ENCODE measurements at places on chromosomes 4 and X. TPM values are rescaled to one million over a fixed set of nuclear protein-coding genes. Genes with fewer than 3 reads are reported as not detected.

- no peak for DNase-seq
Observed at GRCh38 chr4:147799986-147800555, 68.2 kb downstream of the ARHGAP10 start.

The FAM184B gene
- total RNA-seq: 0.09 TPM

DNA sequence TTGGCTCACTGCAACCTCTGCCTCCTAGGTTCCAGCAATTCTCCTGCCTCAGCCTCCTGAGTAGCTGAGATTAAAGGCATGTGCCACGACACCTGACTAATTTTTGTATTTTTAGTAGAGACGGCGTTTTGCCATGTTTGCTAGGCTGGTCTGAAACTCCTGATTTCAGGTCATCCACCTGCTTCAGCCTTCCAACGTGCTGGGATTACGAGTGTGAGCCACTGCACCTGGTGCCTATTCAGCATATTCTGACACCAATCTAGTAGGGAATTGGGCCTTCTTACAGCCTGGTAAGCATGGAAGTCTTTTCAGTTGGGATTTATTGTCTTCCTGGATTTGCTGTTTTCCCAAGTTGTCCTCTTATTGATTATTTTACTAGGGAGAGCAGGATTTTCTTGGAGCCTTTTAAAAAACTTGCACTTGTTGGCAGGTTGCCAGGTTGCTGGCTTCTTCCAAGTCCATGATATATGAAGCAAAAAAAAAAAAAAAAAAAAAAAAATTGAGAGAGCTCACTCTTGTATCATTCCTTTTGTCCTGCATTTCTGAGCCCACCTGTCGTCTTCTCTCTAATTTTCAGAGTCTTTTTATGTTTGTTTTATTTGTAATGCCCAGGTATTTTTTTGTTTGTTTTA lies 43.7 kb downstream of the TMPRSS11E start:
- no peak for DNase-seq

DNA sequence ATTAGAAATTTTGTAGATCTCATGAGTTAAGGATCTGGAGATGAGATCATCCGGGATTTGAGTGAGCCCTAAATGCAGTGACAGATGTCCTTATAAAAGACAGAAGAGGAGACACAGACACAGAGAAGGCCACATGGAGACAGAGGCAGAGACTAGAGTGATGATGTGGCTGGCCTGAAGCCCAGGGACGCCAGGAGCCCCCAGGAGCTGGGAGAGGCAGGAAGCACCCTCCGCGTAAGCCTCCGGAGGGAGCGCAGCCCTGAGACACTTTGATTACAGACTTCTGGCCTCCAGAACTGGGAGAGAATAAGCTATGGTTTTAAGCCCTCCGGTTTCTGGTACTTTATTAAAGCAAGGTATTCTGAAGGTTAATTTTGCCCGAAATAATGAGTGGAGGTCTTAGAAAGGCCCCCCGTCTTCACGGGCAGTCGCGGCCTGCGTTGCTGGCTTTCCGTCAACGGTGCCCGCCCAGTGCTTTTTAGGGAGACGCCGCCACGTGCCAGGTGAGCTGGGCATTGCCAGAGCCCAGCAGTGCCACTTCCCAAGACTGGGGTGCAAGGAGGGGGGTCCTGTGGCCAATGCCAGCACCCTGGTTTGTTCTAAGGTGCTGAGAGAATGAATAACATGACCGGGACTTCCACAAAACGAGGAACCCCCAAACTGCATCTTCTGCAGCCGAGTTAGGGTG lies 8.1 kb downstream of the DHRSX start:
- DNase-seq: no peak

DNA sequence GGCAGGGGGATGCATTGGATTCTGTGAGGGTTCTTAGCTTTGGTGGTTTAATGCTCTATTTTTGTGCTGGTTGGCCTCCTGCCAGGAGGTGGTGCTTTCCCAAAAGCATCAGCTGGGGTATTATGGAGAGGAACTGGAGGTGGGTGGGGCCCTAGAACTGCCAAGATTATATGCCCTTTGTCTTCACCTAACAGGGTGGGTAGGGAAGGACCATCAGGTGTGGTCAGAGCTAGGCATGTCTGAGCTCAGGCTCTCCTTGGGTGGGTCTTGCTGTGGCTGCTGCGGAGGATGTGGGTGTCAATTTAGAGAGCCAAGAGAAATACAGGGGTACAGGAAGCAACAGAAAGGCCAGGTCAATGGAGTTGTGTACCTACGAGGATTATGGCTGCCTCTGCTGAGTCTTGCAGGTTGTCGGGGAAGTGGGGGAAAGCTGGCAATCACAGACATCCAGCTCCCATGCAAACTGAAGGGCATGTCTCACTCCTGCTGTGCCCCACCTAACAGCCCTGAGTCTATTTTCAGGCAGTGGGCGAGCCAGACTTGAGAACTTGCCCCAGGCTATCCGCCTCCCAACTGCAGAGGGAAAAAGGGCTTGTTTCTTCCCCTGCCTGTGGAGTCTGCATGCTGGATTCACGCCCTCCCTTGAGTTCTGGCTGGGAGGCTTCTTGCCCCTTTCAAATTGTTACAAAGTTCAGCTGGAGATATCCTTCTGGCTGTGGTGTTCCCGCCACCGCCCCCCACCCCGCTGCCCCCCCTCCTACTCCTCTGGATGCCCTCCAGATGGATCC lies 212.0 kb downstream of the COMMD8 start:
- DNase-seq: peak; percentile 32

DNA sequence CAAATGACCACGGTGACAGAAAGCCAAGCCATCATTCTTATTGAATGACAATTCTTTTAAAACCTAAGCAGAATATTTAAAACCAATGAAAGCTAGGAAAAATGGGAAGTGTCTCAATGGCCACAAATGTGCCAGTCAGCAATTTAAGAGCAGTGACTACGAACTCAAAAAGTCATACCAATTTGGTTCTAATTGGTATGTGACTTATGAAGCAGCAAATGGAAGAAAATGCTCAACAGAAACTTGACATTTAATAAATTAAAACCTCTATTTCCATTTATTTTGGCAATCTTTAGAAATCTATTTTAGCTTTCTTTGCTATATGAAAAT lies 25.7 kb upstream of the BCLAF3 start:
- DNase-seq: no peak

The PARM1 gene
- 2.0 TPM for total RNA-seq

The SLC9B1 gene
- total RNA-seq: 0.59 TPM

GRCh38 chrX:13093529-13094140 lies 49.2 kb upstream of the FAM9C start:
- DNase-seq: no peak

DNA sequence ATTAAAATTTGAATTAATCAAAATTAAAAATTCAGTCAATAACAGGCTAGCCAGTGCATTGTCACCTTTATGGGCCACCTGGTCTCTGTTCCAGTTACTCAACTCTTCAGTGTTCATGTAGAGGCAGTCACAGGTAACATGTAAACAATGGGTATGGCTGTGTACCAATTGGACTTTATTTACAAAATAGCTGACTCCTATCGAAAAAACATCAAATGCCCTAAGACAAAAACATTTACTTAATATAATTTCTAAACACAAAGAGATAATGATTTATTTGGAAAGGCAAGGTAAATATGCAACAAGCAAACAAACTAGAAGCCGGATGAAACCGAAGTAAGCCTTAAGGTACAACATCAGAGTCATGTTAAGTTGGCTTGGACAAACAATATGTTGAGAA lies 8.8 kb downstream of the TMEM150C start:
- no peak for DNase-seq

- no peak for DNase-seq
Observed at GRCh38 chr4:128675083-128675482, 134.4 kb upstream of the JADE1 start.

The HTN1 gene
- total RNA-seq: not detected

The AP1S2 gene
- total RNA-seq: 362 TPM

GRCh38 chr4:92184566-92184965 lies 119.2 kb upstream of the GRID2 start:
- no peak for DNase-seq

The SLC26A1 gene
- 0.13 TPM for total RNA-seq

- DNase-seq: no peak
Observed at GRCh38 chr4:104726002-104726401, 231.3 kb upstream of the CXXC4 start.

The SSX1 gene
- not detected for total RNA-seq

DNA sequence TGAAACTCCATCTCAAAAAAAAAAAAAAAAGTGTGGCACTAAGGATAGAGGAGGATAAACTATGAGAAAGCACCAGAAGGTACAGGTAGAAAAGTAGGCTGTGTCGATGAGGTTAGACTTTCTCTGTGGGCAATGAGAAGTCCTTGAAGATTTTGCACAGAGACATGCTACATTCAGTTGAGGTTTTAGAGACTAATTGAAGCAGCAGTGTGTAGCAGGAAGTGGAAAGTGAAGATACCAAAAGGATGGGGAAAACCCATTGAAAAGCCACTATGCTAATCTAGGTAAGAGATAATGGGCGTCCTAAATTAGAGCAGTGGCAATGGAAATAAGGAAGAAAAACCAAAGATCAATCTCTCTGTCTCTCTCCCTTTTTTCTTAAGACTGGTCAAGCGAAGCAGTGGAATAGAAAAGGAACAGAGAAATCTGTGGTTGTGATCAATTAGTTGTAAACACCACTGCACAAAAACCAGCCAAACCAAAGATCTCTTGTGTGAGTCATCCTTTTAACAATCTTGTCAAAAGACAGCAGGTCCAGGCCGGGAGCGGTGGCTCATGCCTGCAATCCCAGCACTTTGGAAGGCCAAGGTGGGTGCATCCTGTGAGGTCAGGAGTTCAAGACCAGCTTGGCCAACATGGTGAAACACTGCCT lies 3.5 kb downstream of the SPINK2 start:
- DNase-seq: no peak

- DNase-seq: no peak
Observed at GRCh38 chrX:27675493-27675892, 85.3 kb downstream of the DCAF8L2 start.

GRCh38 chr4:149203256-149204001 lies 612.2 kb downstream of the IQCM start:
- DNase-seq: no peak

- no peak for DNase-seq
Observed at GRCh38 chr4:137370679-137371078, 161.6 kb downstream of the PCDH18 start.

- no peak for DNase-seq
Observed at GRCh38 chrX:41559235-41560052, 112.3 kb downstream of the NYX start.

DNA sequence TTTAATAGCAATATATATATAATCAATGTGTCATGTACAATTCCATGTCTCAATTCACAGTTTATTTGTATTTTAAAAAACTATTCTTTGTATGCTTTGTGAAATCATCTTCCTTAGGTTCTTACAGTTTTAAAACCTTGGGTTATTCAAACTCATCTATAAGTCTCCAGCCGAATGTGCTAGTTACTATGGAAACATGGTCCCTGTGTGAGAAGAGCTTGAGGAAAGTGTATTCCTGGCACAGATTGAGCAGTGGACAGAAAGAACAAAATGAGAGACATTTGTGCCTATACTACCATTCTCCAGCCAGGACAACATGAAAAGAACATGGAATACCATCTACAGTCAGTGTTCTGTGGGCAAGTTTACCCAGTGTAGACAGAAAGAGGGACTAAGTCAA lies 103.4 kb downstream of the EFHC2 start:
- DNase-seq: no peak

The GPR173 gene
- total RNA-seq: 4.5 TPM

DNA sequence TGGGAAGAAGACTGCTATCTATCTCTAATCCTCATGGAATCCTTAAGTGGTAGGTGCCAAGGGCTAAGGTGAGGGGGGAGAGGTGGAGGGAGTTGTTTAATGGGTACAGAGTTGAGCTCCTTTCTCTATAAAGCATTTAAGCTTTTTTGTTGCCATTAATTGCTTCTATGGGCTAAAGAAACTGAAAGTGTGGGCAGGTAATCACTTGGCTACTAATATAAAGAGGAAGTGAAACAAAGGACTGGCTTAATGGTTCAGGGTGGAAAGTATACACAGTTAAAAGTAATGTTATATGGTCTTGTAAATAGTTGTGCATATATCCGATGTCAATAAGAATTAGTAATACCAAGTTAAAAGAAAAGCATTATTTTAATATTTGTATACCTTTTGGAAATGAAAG lies 83.9 kb downstream of the POLA1 start:
- no peak for DNase-seq

The STK32B gene
- total RNA-seq: 1.0 TPM

The DEFB131A gene
- not detected for total RNA-seq

DNA sequence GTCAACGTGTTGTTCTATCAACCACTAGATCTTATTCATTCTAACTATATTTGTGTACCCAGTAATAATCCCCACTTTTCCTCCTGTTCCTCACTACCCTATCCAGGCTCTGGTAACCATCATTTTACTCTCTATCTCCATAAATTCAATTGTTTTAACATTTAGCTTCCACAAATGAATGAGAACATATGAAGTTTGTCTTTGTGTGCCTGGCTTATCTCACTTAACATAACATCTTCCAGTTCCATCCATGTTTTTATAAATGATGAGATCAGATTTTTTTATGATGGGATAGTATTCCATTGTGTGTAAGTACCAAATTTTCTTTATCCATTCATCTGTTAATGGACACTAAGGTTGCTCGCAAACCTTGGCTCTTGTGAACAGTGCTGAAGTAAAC lies 59.9 kb upstream of the IBSP start:
- DNase-seq: no peak

Measured in H9 (cell line).